ENCODE measurements at places on chromosomes 13 and 19.
A peak's percentile ranks its signal among the peaks of the same experiment; 100 is the strongest.

GRCh38 chr19:33293255-33294057, 8.9 kb downstream of the CEBPA start:
- peak; percentile 82 for DNase-seq

DNA sequence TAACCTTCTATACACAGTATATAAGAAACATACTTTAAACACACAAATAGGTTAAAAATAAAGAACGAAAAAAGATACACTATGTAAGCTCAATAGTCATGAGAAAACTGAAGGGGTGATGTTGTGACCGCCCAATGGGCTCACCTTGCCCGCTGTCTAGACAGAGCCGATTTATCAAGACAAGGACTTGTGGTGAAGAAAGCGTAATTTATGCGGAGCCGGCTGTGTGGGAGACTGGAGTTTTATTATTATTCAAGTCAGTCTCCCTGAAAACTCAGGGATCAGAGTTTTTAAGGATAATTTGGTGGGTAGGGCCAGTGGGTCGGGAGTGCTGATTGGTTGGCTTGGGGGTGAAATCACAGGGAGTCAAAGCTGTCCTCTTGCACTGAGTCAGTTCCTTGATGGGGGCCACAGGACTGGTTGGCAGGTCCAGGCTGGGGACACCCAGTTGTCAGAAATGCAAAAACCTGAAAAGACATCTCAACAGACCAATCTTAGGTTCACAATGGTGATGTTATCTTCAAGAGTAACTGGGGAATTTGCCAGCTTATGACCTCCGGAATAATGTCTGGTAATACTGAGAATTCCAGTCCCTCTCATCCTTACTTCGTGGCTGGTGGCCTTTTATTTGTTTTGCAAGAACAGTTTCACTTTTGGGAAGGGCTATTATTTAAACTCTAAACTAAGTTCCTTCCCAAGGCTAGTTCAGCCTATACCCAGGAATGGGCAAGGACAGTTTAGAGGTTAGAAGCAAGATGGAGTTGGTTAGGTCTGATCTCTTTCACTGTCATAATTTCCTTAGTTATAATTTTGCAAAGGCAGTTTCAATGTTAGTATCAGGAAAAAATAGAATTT, 96.6 kb downstream of the UBL3 start:
- no peak for DNase-seq

DNA sequence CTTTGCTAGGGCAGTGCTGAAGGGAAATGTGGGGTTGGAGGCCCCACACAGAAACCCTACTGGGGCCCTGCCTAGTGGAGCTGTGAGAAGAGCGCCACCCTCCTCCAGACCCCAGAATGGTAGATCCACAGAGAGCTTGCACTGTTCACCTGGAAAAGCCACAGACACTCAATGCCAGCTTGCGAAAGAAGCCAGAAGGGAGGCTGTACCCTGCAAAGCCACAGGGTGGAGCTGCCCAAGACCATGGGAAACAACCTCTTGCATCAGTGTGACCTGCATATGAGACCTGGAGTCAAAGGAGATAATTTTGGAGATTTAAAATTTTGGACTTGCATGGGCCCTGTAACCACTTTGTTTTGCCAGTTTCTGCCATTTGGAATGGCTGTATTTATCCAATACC, 615.4 kb upstream of the MIR17HG start:
- no peak for DNase-seq

DNA sequence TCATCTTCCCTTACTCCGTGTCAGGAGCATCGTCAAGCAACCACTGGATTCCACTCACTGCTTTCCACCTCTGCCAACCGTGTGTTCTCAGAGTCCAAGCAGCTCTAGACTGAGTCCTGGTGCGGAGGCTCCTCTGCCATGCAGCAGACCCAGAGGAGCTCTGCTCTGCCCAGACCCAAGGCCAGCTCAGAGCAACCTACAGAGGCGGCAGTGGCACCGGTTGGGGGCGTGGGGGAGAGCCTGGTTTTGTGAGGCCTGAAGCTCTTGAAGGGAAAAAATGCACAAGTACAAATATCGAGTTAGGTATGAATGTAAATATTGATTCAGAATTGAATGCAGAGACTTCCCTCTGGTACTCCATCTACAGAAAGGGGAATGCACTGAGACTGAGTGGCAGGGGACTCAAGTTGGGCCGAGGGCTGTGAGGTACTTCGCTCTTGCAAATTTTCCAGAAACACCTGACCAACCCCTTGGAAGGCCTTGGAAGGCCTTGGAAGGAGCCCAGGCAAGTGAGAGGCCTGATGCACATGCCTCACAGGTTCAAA, 46.7 kb downstream of the GJA3 start:
- DNase-seq, result no peak

GRCh38 chr19:4399812-4400134, 574 bp downstream of the SH3GL1 start:
- no peak for DNase-seq

Data from AG08396 (cell line).